ENCODE measurements at places on chromosomes 6 and 20.
A peak's percentile ranks its signal among the peaks of the same experiment; 100 is the strongest.

DNA sequence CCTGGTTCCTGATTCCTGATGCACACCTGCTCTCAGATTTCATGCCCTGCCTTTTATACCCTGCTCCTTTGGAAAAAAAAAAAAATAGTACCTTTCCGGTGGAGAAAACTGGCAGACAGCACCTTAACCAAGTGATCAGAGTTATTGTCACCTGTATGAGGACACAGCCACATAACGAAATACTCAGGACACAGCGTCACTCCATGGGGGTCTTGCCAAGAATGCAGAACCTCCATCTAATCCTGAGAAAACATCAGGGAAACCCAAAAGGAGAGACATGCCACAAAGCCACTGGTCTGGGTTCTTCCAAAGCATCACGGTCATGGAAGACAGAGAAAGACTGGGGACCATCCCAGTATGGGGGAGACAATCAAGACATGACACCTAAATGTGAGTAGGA is 29.1 kb downstream of the BFSP1 start:
- DNase-seq = no peak

DNA sequence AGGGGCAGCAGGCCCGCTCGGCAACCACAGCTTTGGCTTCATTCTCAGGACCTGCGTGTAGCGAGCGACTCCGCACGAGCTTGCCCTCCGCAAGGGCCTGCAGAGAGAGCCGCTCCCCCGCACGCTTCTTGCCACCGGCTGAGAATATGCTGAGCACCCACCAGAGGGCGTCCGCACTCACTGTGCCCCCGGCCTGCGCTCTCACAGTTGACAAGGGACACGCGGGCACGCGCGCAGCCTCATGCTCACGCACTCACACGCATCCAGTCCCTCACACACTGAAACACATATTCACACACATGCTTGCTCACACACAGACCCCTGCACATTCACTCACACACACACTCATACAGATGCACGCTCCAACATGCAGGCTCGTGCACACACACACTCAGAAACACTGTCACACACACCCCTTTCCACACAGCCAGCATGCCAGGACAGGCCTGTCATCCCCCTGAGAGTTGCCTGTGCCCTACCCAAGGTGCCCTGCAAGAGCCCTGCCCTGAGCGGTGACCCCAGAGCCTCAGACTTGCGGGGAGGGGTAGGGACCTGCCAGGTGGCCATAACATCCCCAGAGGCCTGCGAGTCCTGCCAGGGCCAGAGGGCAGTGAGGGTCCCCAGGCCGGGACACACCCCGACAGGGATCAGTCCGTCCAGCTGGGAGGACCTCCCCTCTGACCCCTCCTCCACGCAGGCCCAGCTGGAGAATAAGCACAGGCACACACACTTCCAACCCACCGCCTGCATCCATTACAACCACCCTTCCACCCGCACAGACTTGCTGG is 174.1 kb downstream of the BMP7 start:
- peak; percentile 84 for DNase-seq

DNA sequence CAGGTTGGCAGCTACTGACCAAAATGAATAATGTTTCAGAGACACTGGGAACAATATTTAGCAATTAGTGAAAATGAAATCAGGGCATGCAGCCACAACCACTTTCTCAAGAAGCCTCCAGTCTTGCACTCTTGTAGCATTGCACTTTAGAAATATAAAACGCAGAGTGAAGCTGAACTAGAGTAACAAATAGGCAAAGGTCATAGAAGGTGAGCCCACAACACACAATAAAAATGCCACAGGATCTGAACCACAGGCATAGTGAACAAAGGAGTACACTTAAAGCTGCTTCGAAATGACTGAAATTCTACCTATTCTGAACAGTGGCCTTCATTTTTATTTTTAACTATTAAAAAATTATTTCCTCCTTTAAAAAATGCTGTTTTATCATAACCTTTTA is 25.0 kb downstream of the DDO start:
- DNase-seq = peak; percentile 40

DNA sequence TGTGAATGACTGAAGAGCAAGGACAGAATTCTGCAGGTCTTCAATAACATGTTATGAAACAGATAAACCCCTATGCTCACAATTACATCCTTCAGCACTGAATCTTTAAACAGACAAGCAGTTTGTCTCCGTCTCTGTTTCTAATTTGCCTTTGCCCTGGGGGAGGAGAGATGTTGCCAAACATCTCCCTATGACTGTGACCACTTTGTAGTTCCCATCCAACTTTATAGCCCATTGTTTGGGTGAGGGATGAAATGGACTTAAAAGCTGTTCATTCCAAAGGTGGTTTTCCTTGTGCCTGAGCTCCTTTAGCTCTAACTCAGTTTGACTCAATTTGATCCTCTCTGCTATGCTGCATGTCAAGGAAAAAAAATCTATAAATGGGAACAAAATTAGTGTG is 19.5 kb upstream of the ADTRP start:
- no peak for DNase-seq

GRCh38 chr6:139927236-139927635 is 552.8 kb upstream of the CITED2 start:
- DNase-seq = no peak

GRCh38 chr20:33578510-33578909 is 83.6 kb upstream of the C20orf144 start:
- no peak for DNase-seq

DNA sequence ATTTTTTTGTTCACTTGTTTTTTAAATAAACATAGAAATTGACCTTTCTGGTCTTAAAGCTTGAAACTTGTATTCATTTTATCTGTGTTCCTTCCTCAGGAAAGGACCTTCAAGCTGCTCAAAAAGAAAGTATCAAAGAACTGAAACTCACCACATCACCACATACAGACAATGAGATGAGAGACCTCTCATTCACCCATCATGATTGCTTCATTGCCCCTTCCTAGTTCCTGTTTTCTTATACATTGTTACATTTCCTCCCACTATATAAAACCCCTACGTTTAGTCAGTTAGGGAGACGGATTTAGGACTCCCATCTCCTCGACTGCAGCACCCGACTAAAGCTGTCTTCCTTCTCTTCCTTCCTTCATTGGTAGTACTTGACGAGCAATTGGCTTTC is 180.5 kb upstream of the OPRM1 start:
- no peak for DNase-seq

GRCh38 chr20:18052856-18053255 is 4.9 kb downstream of the OVOL2 start:
- no peak for DNase-seq

- peak; percentile 14 for DNase-seq
Measured at GRCh38 chr6:35833536-35833935, 28.4 kb downstream of the LHFPL5 start.

GRCh38 chr6:165847407-165848085 is 184.5 kb upstream of the PDE10A start:
- DNase-seq = no peak

GRCh38 chr6:142694054-142694453 is 250.9 kb downstream of the HIVEP2 start:
- no peak for DNase-seq

- no peak for DNase-seq
Measured at GRCh38 chr6:52595000-52595795, 18.3 kb upstream of the TRAM2 start.

DNA sequence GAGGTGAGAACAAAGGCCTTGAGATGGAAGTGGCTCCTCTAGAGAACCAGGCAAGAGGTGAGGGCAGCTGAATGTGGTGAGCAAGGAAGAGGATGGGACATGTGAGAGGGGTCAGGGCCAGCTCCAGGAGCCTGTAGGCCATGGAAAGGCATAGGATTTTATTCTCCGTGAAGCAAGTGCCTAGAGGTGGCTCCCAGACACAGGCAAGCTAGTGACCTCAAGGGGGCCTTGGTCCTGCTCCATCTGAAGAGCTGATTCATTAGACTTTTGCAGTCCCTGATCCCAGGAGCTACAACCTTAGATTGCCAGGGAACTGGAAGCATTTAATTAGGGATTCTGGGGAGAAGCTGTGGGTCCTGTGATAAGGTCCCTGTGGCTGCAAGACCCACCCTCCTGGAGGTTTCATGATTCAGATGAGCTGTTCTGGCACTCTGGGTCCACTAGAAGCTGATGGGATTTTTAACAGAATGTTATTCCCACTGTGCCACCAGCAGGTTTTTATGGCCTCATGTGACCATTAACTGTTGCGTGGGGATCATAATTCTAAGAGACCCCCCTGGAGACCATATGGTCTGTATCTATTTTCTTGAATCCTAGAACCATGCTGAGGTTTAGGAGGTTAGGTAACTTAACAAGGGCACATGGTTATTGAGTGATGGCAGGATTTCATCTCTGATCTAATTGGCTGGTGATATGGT is 90.5 kb downstream of the ELOVL5 start:
- no peak for DNase-seq

DNA sequence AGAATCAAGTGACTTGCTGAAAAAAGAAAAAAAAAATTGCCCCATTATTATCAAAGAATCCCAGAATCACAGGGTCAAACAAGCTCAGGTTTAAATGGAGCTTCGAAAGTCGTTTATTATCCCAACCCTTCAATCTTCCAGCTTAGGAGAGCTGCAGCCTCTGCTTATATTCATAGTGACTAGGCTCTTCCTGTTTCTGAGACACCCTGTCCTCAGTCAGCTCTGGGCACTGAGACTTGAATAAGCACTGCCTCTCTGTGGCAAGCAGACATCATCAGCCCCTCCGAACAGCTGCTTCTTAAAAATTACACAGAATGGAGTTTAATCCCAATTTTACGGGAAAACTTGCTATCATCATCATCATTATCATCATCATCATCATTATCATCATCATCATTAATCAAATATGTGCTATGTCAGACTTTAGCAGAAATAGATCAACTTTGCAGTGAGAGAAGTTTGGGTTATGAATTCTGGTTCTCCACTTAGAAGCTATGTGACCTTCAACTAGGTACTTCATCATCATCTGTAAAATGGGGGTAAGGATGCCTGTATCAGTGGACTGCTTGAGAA is 614.0 kb upstream of the SYNCRIP start:
- no peak for DNase-seq

DNA sequence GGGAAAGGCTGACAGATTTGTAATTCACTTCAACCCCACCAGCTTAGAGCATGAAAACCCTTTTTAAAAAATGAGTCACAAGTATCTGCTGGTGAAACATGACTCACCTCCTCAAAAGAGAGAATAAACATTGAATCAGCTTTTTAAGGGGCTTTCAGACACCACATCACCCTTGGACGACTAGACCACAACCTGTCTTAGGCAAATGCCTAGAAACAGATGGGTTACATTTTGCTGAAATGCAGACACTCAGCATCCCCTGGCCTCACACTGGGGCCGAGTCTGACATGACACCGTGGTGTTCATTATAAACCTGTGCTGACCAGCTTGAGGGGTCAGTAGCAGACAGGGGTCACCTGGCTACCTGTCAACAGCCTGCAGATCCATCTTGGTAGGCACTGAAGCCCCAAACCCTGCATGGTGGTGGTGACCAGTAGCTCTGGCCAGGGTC is 175.3 kb upstream of the CST7 start:
- no peak for DNase-seq

- peak; percentile 46 for DNase-seq
Measured at GRCh38 chr20:36092398-36093024, 62.0 kb upstream of the EPB41L1 start.

- no peak for DNase-seq
Measured at GRCh38 chr20:16145919-16146318, 427.3 kb downstream of the KIF16B start.

DNA sequence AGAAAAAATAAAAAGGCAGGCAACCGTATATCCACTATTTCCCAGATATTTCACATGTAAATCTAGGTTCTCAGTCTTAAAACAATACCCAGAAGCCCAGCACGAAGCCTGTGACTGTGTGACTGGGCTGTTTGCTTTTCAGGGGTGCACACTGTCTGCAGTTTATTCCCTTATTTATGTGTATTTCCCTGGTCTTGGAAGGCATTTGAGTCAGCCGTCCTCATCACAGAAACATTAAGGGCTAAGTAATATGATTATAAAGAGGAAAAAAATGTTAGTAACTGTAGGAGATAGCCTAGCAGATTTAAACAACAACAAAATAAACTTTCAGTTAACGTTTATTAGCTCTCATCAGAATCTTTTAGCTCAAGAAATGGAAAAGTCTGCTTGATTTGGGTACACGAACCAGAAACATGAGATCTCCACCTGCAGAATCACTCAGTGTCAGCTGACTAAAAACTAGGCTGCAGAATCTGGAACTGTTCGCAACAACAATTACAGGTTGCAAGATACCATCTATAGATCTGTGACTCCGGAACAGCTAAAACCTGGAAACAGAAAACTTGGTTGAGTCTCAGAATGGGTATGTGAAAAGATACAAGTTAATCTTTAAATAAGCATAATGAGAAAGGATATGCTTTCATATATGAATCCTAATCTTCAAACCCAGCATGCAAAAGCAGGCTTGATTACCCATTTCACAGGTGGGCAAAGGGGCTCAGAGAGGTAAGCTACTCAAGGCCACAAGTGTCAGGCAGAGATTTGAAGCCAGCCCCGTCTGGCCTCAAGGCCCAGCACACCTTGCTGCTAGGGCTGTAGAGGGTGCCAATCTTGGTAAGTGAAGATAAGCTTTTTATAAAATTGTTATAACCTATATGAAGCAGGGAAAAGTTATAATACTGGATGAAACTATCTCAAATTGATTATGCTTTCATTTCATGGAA is 21.1 kb downstream of the GCLC start:
- DNase-seq = no peak

DNA sequence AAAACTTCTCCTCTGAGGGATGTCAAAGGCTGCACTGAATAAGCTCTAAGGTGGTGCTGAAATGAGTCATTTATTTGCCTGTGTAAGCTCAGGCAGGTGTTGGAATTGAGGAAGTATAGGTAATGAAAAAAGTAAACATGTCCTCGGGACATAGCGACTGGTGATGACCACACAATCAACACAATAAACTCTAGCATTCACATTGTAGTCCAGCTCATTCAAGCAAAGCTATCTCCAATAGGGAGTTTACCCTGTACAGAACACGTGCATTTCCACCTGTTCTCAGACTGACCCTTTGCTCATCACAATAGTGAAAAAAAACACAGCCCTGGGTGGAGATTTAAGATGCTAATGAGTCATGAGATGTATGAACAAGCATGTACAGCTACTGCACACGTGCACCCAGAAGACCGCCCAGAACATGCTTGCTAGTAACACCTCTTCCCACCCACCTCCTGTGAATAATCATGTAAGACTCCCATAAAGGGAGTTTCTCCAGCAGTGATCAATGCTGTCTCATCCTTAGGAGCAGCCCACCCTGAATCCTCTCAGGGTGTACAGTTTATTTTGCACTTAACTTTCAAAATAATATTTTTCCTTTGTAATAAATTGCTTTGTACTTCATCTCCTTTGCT is 33.0 kb upstream of the POU5F1 start:
- no peak for DNase-seq

GRCh38 chr6:114343782-114344144 is 940 bp upstream of the HS3ST5 start:
- no peak for DNase-seq
